ENCODE measurements at places on chromosomes 5 and 9.

DNA sequence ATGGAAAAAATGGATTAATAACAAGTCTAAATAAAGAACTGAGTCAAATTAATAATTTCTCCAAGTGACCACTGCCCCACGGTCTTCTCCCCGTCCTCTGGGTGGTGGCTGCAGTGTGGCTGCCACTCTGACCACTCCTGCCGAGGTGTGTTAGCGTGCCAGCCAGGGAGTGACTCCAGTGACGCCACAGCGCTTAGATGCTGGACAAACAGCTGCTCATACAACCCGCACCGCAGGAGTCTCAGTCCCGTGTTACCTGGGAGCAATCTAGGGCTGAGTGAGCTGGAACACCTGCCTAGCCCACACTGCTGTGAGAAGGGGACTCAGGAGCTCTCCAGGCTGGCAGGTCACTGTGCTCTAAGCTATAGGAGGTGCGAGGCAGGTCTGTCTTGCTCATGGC, 10.2 kb downstream of the MAPK9 start:
- DNase-seq = no peak

GRCh38 chr5:149598966-149599365, 17.7 kb downstream of the ARHGEF37 start:
- no peak for DNase-seq

DNA sequence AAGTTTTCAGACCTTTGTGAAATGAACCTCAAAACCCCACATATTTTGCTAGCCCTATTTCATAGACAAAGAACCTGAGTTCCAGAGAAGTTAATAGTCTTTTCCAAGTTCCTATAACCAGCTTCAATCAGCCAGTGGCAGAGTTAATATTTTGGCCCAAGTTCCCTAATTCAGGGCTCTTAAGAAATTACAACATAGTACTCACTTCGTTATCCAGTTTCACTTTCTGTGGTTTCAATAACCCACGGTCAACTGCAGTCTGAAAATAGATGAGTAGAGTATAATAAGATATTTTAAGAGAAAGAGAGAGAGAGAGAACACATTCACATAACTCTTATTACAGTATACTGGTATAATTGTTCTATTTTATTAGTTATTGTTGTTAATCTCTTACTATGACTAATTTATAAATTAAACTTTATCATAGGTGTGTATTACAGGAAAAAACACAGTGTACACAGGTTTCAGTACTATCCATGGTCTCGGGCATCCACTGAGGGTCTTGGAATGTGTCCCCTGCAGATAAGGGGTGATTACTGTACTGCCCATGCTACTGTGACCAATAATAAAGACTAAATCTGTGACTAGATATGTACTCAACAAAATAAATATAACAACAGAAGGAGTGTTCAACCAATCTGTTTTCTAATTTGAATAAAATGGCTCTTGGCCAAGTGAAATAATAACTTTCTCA, 9.3 kb upstream of the MYOT start:
- no peak for DNase-seq

GRCh38 chr5:132677191-132677590, 3.4 kb downstream of the IL4 start:
- no peak for DNase-seq

DNA sequence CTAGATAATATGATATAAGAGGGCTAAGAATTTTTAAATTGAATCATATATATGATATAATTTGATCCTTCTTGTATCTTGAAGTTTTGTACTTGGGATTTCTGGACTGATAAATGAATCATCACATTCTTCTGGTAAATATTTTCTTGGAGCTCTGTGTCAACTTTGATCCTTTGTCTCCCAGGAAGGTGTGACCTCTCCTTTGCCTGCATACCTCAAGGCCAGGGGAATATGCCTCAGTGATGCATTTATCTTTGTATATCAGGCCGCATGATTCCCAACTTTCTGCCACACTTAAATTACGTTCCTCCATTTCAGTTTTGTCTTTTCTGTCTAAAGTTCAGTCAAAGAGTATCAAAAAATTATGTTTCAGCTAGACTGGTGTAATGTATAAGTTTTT, 101.2 kb downstream of the NLN start:
- no peak for DNase-seq

DNA sequence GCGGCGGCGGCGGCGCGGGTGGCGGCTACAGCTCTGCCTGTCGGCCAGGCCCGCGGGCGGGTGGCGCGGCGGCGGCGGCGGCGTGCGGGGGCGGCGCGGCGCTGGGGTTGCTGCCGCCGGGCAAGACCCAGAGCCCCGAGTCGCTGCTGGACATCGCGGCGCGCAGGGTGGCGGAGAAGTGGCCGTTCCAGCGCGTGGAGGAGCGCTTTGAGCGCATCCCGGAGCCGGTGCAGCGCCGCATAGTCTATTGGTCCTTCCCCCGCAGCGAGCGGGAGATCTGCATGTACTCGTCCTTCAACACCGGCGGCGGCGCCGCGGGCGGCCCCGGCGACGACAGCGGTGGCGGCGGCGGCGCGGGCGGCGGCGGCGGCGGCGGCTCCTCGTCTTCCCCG, 296 bp downstream of the ZSWIM6 start:
- DNase-seq = peak; percentile 40

- DNase-seq = no peak
Observed at GRCh38 chr5:65073250-65073661, 304.5 kb downstream of the CWC27 start.

DNA sequence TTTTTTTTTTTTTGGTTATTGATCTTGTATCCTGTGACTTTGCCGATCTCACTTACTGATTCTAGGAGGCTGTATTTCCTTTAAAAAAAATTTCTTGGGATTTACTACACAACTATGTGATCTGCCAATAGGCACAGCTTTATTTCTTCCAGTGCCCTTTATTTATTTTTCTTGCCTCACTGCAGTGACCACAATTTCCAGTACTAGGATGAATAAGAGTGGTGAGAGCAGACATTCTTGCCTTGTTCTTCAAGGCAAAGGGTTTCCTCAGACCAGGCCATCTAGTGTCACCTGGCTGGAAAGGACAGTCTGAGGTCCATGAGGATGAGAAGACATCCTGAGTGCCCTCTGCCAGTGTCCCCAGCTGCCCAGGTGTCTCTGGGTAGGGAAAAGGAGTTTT, 265.4 kb downstream of the SPOCK1 start:
- DNase-seq = no peak

DNA sequence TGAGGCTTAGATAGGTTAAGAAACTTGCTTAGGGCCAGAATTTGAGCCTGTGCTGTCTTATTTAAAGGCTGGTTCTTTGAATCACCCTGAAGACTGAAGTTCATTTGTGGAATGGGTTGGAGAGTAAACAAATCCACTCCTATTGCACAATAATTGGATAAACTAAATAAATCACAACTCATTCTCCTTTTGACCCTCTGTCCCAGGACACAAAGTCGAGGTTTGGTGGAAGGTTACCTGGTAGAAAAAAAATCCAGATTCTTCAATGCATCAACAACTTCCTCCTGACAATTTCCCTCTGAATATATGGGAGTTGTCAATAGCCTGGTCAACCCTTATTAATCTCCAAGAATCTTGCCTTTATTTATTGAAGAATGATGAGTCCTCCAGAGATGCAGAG, 28.9 kb downstream of the TBC1D2 start:
- no peak for DNase-seq

DNA sequence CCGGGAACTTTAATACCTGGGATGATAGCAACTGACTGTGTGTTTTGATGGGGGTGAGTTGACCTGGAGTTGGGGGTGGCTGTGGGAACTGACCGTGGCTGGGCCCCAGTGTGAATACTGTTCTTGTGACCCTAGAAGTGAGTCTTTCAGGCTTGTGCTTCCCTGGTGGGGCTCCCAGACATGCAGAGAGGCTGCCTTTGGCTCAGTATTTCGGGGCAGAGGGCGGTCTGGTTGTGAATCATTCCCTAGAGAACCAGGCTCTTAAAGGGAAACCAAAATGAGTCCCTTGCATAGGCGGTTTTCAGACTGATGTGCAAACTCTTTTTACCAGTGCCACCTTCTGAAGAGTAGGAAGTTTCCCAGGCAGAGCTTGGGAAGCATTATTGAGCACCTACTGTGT, 132.1 kb downstream of the MACROH2A1 start:
- no peak for DNase-seq

- no peak for DNase-seq
Observed at GRCh38 chr5:169095976-169096375, 205.0 kb downstream of the SLIT3 start.

DNA sequence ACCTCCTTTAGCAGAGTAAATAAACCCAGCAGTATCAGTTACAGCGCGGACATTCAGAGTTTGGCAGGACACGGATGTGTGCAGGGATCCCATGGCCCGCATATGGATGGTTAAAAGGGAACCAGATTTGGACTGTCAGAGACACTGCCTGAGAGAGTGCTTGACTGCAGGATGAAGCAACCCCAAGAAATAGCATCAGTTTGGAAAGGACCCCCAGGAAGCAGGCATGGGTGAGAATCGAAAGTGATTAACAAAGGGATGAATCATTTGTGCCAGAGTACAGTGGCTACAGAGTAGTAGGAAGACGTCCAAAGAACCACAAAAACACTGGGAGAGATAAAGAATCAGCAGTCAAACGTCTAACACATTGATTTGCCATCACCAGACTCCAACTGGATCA, 5.5 kb downstream of the C7 start:
- DNase-seq = no peak

- DNase-seq = no peak
Observed at GRCh38 chr9:123327697-123328100, 28.3 kb upstream of the CRB2 start.

Data from stimulated activated CD4-positive, alpha-beta T cell treated with anti-CD3 and anti-CD28 coated beads, Interleukin-12 subunit alpha, Interleukin-12 subunit beta, amount 100 ng/mL, for 4 hours (primary cell).